ENCODE measurements at places on chromosomes 5 and 9. TPM values are rescaled to one million over a fixed set of nuclear protein-coding genes. Genes with fewer than 3 reads are reported as not detected.

DMRT3 gene
- total RNA-seq = not detected

PKD2L2 gene
- total RNA-seq = 0.03 TPM

HSPA4 gene
- total RNA-seq = 197 TPM

CCDC112 gene
- 6.2 TPM for total RNA-seq

PDZD2 gene
- 0.07 TPM for total RNA-seq

TLX3 gene
- not detected for total RNA-seq

RHOBTB3 gene
- total RNA-seq = 5.9 TPM

SET gene
- total RNA-seq = 455 TPM

GARIN3 gene
- not detected for total RNA-seq

CLIC3 gene
- 1.7 TPM for total RNA-seq

ABO gene
- total RNA-seq = not detected

LCN6 gene
- total RNA-seq = not detected

C9orf50 gene
- not detected for total RNA-seq

PLPP7 gene
- total RNA-seq = 0.05 TPM

PFN3 gene
- not detected for total RNA-seq

EIF4E1B gene
- not detected for total RNA-seq

Measured in A549 treated with CpdA at 1 μM for 4 hours (cell line).